ENCODE measurements at places on chromosomes 16 and 17.

GRCh38 chr17:81084680-81085419 is 49.9 kb downstream of the BAIAP2 start:
- no peak for DNase-seq

DNA sequence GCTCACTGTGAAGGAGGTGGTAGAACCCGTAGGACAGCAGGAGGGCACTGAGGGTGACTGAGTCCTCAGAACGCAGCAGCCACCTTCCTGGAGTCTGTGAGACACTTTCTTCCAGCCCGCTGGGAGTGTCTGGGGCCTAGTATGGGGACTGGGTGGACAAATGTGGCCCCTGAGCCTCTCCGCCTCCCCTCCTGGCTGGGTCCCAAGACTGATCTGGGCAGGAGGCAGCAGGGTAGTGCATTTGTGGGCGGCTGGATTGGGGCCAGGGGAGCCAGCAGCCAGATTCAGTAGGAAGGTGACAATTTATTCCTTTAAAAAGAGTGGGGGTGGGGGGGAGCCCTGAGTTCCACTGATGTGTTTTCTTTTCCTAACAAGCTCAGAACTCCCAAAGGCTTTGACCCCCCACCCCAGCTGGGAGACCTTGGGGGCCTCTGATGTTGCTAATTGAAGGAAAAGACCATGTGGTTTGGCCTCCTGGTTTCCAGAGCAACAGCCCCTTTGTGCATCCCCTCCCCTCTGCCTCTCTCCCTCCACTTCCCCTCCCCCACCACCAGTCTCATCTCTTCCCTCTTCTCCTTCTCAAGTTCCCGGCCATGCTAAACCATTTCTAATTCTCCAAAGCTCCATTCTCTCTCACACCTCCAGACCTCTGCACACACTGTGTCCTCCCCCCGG is 4.4 kb downstream of the CLEC19A start:
- DNase-seq: no peak

DNA sequence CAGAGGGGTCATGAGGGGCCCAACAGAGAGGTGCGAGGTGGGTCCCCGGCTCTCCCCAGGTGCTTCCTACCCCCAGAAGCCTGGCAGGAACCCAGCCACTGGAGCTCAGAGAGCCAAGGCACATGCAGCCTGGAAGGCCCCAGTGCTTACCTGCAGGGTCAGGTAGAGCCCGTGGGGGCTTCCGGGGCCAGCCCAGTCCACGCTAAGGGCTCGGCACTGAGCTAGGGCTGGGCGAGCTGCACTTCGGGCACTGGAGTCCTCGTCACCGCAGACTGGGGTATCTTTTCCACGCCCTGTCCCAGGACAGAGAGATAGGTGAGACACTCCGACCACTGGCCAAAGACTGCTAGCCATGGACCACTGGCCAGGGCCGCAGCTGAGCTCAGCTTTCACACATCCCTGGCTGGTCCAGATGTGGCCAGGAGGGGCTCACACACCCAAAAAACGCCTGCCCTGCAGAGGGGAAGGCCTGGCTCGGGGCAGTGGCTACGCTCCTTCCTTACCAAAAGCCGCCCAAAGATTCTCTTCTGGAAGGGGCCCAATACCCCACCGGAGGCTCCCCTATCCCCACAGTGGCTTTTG is 7.4 kb downstream of the KIFC3 start:
- DNase-seq: no peak

DNA sequence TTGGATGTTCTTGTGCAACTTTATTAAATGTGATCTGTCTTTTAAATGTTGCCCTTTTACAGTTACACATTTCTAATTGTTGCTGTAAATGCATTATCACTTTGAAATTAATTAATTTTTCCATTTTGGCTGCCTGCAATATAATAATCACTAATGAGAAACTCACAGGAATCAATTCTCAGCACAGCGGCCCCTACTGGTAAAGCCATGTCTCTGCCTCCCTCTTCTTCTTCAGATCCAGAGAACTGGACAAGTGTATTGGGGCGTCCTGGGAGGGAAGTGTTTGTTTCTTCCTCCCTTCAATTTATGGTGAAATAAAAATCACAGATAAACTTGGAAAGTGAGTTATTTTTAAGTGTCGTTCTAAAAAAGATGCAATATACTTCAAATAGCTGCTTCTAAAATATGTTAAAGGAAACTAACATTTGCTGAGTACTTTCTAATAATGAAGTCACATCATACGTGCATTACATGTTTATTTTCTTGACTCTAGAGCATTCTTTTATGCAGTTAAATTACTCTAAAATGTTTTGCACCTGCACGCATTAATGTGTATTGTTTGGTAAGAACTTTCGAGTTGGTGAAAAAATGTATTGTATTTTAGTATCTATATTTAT is 338.0 kb downstream of the WWOX start:
- peak; percentile 16 for DNase-seq

DNA sequence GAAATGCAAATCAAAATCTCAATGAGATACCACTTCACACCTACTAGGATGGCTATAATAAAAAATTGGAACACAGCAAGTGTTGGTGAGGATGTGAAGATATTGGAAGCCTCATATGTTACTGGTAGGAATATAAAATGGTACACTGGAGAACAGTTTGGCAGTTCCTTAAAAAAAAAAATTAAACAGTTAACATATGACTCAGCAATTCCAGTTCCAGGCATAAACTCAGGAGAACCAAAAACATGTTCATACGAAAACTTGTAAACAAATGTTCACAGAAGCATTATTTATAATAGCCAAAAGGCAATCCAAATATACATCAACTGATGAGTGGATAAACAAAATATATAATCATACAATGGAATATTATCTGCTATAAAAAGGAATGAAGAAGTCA is 28.2 kb downstream of the ZNF652 start:
- no peak for DNase-seq

DNA sequence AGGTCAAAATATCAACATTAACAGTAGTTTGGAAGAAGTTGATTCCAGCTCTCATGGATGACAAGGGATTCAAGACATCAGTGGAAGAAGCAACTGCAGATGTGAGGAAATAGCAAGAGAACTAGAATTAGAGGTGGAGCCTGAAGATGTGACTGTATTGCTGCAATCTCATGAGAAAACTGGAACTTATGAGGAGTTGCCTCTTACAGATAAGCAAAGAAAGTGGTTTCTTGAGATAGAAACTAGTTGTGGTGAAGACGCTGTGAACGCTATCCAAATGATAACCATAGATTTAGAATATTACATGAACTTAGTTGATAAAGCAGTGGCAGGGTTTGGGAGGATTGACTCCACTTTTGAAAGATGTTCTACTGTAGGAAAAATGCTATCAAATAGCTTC is 67.8 kb downstream of the GOSR1 start:
- DNase-seq: no peak

DNA sequence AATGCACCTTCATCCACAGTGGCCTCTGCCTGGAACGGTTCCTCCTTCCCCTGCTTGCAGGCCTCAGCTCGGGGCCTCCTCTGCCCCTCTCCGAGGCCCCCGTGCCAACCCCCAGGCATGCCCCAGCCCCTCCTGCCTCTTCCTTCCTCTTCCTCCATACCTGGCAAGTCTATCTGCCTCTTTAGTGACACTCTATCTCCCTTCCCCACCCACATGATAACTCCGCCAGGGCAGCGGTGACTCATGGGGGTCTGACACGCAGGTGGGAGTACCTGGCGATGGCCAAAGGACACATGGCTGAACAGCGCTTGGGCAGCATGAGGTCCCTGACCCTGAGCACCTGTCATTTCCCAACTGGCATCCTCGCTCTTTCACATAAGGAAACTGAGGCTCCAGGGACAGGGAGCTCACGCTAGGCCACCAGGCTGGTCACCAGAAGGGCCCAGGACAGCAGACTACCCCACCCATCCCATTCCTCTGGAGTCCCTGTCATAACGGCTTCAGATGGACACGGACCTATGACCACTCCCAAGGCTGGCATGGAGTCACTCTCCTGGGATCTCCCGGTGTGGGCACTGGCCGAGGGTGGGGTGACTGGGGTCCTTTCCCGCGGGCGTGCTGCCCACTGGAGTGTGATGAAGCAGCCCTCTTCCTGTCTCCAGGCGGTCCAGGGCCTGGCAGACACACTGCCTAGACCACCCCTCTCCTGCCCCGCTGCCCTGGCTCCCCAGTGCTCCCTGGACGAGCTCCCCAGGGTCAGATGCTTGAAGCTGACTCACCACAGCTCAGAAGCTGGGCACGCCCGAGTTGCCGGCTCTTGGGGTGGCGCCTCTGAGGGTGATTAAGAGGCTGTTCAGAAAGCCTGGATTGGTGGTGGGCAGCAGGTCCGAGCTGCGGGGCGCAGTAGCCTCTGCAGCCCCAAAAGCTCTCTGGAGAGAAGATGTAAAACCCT is 100.6 kb downstream of the ENGASE start:
- no peak for DNase-seq

DNA sequence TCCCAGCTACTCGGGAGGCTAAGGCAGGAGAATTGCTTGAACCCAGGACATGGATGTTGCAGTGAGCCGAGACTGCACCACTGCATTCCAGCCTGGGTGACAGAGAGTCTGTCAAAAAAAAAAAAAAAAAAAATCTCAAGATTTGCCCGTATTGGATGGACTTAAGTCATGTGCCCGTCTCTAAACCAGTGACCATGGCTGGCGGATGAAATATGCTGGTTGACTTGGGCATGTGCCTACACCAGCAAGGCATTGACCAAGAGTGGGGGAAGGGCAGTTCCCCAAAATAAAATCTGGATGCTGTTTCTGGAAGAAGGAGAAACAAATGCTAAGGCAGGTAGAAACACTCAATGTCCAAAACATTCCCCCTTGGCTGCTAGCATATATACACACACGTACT is 21.5 kb upstream of the COL1A1 start:
- no peak for DNase-seq

- DNase-seq: peak; percentile 59
Measured at GRCh38 chr17:19338031-19338990, 24.2 kb downstream of the B9D1 start.

GRCh38 chr17:40828454-40829044 is 6.1 kb upstream of the KRT10 start:
- DNase-seq: no peak

DNA sequence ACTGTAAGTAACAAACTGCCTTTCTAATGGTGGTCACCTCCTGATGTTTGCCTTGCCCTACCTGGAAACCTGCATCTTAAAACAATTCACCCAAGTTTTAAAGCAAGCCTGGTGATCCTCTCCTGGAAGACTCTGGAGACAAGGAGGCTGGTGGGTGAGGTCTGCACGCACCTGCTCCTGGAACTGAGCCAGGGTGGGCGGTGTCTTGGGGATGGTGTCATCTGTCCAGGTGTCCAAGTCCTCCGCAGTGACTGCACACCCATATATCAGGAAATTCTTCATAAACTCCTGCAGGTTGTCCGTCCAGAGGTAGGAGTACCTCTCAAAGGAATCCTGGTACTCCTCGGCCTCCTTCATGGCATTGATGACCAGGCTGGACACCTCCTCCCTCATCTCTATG is 44.9 kb downstream of the DNAH17 start:
- no peak for DNase-seq

DNA sequence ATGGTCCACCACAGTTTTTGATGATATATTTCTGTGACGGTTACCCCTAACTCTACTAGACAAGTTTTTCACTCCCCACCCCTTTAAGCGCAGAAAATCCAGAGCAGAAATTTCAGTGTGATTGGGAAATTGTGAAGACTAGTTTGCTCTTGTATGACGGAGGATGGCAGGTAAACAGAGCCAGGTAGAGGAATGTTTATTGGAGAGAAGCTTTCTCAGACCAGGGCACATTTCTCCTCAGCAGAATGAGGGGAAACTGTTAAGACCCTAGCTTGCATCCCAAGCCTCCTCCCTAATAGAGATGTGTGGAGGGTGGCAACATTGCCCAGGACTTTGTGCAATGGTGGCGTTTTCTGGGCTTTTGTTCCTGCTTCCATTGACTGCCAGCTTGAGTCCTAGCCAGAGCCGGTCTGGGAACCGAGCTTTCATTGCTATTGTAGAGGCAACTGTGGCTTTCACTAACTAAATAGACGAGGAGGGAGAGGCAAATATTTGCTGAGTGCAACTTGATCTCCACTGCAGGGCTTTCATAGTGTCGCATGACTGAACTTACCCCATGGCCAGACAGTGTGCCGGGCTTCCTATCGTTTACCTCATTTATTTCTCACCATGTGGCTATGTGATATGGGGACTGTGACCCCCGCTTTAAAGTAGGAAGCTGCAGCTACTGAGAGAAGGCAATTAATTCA is 159.6 kb upstream of the MPHOSPH6 start:
- no peak for DNase-seq

GRCh38 chr17:76492123-76492988 is 8.9 kb downstream of the RHBDF2 start:
- DNase-seq: no peak

DNA sequence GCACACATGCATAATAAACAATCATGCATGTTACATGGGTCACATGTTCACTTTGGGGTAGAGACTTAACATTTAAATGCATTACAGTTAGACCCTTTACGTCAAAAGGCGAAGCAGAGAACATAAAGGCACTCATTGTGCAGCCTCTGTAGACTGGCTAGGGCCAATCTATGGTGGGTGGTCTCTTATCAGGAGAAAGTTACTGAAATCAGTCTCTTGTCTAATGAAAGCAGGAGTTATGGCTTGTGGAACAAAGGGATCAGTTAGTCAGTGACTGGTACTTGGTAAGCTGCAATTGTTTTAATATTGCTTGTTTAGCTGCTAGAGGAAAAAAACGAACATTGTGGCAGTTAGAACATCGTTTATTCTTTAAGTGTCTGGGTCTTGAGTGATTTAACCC is 1.4 kb upstream of the CNEP1R1 start:
- no peak for DNase-seq

DNA sequence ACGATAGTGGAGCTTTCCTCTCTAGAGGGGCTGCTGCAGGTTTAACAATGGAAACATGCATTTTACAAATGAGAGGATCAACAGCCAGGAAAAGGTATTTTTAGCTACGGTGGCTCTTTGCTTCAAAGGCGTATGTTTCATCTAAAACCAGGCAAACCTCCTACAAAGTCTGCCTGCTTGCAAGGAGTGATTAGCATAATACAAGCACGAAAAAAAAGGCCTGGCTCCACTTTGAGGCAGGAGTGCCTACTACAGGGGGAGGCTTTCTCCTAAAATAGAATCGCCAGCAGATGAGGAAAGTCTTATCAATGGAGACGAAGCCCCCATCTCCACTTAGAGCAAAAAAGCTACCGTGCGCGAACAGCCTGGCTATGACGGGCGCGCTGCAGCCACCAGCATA is 27.1 kb upstream of the MTSS2 start:
- DNase-seq: no peak

GRCh38 chr17:73956595-73957465 is 246.6 kb upstream of the RPL38 start:
- peak; percentile 21 for DNase-seq

- no peak for DNase-seq
Measured at GRCh38 chr17:72479113-72479512, 358.3 kb downstream of the SOX9 start.
